IPS-NIHi11 (cell line): ENCODE measurements at places on chromosomes 1 and 21.

GRCh38 chr21:40839521-40839920 is 7.4 kb downstream of the DSCAM start:
- DNase-seq, result no peak

GRCh38 chr1:1085171-1085841 is 11.2 kb upstream of the RNF223 start:
- DNase-seq, result no peak

DNA sequence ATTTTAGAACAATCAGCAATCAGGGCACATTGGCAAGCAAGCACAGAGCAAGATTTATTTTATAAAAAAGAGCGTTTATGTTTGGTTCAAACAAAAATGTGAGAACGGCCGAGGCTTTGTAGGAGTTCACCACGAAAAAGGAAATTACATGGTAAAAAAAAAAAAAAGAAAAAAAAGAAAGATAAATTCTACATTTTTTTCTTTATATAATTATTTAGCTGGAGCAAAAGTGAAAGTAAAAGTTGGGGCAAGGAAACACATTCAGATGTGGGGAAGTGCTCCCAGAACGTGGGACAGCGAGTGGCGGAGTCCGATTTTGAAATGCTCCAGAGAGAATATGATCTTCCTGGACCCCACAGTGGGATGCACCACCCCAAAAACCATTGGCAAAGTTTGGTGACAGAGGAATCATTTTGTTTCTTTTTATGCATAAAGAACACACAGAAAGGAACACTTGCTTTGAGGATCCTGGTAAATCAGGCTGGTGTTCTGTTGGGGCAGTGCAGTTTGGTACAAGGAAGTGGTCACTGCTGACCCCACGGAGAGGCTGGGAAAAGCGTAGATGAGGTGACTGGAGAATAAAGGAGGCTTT is 16.3 kb upstream of the ATP5PO start:
- DNase-seq, result no peak

- no peak for DNase-seq
These were observed 320.5 kb downstream of the KCTD3 start for GRCh38 chr1:215887627-215888026.

GRCh38 chr1:27864264-27864895 is 8.0 kb upstream of the THEMIS2 start:
- DNase-seq, result no peak
